ENCODE measurements at places on chromosomes 12 and 14. TPM values are rescaled to one million over a fixed set of nuclear protein-coding genes. Genes with fewer than 3 reads are reported as not detected.

GRCh38 chr14:80926397-80927082 lies 15.0 kb downstream of the CEP128 start:
- DNase-seq, result peak; percentile 24

GRCh38 chr12:78531831-78532458 lies 332.6 kb upstream of the SYT1 start:
- no peak for DNase-seq

DNA sequence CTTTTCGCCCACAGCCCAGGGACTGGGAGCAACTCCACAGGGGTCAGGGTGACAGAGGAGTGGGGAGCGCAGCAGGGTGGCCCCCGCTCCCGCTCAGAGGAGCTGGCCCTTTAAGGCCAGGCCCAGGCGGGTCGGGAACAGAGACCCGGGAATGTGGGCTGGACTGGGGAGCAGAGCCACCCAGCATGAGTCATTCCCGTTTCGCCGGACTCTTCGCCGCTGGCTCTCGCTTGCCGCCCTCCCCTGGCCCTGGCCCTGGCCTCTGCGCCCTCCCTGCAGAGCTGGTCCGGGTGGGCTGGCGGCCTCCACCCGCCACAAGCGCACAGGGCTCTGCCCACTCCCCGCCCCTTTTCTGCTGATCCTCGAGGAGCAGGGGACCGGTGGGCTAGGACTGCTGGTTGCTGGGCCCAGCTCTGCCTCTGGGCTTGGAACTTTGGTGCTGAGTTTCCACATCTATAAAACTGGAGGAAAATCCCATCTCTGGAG lies 92.8 kb downstream of the NINJ2 start:
- peak; percentile 88 for DNase-seq

GRCh38 chr12:123091230-123092150 lies 59.4 kb downstream of the PITPNM2 start:
- DNase-seq, result no peak

ADCY4 gene
- not detected for total RNA-seq

DNA sequence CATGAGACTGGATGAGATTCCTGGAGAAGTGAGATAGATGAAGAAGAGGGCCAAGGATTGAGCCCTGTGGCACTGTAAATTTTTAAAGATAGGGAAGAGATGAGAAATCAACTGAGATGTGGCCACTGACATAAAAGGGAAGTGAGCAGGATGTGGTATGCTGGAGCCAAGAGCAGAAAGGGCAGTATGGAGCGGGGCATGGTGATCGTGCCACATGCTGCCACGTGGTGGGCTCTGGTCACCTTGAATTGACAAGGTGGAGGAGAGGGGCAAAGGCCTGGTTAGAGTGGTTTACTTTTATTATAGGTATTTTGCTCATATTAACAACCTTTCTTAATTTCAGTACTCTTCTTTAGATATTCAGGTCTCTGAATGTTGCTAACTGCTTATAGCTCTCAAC lies 257.9 kb downstream of the NEDD1 start:
- no peak for DNase-seq

DNA sequence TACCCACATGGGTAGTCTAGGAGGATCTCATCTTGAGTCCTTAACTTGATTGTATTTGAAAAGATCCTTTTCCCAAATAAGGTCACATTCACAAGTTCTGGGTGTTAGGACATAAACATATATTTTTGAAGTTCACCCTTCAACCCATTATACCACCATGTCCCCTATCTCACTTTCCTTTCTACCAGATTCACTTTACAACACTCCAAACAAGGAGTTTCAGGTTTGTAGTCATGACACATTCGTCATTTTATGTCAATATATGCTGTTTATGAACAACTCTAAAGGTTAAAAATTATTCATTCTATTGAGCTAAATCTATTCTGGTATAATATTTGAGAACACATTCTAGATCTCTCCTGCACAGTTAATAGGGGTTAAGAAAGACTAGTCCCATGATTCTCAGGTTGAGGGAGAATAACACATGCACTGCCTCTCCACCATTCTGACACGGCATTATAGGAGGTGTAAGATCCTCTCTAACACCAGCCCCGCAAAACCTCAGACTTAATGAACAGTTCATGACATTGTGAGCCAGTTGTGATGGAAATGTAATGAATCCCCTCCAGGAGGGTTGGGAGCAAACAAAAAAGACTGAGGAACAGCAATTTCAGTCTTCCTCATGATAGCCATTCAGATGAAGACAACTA lies 72.0 kb upstream of the PSMA6 start:
- no peak for DNase-seq

RARG gene
- 17.4 TPM for total RNA-seq

DNA sequence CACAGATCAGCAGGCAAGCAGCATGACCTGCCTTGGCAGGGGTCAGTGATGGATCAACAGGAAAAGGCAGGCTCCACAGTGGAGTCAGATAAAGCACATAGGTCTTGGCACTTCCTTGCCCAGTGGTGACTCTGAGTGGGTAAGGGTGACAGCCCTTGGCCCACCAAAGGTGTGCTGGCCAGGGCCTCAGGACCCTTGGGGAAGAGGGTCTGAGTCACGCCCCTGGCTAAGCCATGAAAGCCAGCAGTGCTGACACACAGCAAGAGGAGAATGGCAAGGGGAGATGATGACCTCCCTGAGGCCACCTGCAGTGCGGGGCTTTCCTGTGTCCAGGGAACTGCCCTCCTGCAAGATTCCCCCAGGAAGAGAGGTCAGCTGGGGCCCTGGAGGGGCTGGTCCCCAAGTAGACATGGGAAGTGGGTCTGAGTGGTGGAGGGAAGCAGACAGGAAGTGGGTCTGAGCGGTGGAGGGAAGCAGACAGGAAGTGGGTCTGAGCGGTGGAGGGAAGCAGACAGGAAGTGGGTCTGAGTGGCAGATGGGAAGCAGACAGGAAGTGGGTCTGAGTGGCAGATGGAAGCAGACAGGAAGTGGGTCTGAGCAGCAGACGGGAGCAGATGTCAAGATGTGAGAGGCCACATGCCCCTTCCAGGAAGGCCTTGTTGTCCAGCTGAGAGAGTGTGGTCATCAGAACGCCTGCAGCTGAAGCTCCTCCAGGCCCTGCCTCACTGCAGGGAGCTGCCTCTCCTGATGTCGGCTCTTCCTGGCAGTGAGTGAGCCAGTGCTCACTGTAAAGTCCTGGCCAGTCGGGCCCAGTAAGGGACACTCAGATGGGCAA lies 34.8 kb downstream of the DIO3 start:
- no peak for DNase-seq

NRXN3 gene
- total RNA-seq, result 1.2 TPM

DNA sequence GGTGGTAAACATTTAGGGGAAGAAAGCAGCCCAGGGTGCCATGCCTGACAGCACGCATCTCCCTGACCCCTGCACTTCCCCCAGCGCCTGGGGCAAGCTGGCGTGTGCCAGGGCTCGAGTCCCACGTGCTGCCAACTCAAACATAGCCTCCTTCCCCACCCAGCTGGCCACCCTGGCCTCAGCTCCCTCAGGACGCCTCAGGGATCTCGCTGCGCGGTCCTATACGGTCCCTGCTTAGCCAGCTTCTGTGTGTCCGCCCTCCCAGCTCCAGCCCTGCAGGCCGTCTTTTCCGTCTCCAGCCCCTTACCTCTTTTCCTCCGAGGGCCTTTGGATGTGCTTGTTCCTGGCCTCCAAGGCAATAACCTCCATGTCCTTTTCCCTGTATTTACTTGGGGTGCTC lies 71.0 kb downstream of the TESC start:
- no peak for DNase-seq

DNA sequence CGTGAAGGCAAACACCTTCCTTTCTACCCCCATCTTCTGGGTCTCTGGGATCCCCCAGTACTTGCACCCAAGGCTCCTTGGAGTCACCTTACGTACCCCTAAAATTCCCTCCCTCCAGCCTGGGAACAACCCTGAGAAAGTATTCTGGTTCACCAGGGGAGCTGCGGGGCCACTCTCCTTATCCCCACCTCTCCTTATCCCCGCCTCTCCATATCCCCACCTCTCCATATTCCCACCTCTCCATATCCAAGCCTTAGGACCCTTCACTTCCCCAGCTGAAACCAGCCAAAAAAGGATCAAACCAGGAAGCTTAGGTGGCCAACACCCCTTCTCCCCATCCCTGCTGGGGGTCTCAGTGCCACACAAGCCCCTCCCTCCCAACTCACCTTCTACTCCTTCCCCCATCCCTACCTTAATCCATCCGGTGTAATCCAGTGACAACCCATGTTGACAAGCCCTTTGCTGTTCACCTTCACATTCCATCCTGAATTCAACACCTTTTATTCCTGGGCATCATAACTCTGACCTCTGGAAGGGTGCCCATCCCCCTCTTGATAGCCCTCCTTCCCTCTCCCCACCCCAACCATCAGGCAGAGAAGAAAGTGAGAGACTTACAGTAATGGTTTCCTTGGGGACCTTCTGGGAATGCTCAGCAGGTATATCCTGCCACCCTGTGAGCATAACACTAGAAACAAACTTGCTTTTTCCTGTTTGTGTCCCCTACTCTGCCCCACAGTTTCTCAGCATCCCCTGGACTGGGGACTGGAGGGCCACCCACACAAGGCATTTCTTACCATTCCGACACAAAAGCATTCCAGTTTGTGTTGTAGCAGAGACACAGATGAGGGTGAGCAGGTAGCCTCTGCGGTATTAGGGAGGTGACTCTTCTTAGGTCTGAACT lies 1.6 kb upstream of the MSI1 start:
- DNase-seq, result no peak

CCDC175 gene
- not detected for total RNA-seq

DBX2 gene
- total RNA-seq, result not detected

GRCh38 chr14:103189481-103190470 lies 66.5 kb downstream of the TNFAIP2 start:
- DNase-seq, result no peak

TRHDE gene
- total RNA-seq, result 18.2 TPM

KRT75 gene
- total RNA-seq, result not detected

GRCh38 chr14:47833011-47833410 lies 157.6 kb upstream of the MDGA2 start:
- DNase-seq, result no peak

ADIPOR2 gene
- total RNA-seq, result 42.7 TPM

PTPRO gene
- 0.07 TPM for total RNA-seq

GRCh38 chr12:125131958-125132357 lies 66.7 kb downstream of the AACS start:
- no peak for DNase-seq

NELL2 gene
- 0.20 TPM for total RNA-seq

DNA sequence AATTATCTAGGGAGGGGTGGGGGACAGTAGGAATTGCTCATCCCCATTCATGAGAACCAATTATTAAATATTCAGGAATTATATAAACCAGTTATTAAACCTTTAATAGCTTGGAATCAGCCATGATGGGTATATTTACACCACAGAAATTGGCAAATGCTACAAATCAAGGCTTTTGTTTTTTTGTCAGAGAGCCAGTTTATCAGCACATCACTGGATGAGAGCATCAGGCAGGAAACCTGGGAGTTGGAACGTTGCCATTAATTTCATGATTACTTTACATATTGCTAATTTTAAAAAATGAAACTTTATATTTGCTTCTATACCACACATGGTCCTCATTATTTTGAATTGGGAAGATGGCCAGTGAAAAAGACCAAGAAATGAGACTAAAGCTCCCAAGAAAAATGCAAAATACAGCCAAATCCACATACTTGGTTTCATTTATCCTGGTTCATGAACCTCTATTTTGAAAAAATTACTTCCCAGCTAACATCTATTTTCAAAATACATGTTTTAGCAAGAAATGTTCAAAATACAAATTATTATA lies 48.4 kb downstream of the ATL1 start:
- DNase-seq, result no peak

BBS10 gene
- 11.5 TPM for total RNA-seq

SRGAP1 gene
- total RNA-seq, result 10.9 TPM

- DNase-seq, result no peak
These were observed 706.5 kb downstream of the MED13L start for GRCh38 chr12:115571027-115571426.

DNA sequence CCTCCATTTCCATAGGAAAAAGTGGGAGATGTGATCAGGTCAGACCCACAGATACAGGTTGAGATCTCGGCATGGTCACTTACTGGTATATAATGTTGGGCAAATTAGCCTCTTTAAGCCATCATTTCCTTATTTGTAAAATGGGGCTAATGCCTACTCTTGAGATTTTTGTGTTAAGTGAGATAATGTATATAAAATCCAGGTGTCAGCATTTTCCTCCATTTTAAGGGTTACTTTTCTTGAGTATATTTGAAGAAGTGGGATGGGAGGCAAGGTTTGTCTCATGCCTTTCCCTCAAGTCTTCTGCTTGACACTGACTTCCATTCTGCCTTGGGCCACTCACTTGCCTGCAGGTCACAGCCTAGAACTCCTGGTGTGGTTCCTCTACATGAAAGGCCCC lies 10.1 kb upstream of the POU6F1 start:
- no peak for DNase-seq

GRCh38 chr12:71041476-71041875 lies 116.3 kb downstream of the TSPAN8 start:
- no peak for DNase-seq

OLR1 gene
- total RNA-seq, result not detected

PLA2G1B gene
- total RNA-seq, result not detected

DNA sequence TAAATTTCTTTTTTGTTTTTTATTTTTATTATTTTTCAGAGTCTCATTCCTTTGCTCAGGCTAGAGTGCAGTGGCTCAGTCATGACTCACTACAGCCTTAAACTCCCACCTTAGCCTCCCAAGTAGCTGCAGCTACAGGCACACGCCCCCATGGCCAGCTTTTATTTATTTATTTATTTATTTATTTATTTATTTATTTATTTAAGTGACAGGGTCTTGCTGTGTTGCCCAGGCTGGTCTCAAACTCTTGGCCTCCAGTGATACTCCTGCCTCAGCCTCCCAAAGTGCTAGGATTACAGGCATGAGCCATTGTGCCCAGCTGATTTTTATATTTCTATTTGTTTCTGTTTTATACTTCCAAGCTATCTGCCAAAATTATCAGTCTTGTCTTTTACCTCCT lies 89.2 kb upstream of the EVL start:
- no peak for DNase-seq

DNA sequence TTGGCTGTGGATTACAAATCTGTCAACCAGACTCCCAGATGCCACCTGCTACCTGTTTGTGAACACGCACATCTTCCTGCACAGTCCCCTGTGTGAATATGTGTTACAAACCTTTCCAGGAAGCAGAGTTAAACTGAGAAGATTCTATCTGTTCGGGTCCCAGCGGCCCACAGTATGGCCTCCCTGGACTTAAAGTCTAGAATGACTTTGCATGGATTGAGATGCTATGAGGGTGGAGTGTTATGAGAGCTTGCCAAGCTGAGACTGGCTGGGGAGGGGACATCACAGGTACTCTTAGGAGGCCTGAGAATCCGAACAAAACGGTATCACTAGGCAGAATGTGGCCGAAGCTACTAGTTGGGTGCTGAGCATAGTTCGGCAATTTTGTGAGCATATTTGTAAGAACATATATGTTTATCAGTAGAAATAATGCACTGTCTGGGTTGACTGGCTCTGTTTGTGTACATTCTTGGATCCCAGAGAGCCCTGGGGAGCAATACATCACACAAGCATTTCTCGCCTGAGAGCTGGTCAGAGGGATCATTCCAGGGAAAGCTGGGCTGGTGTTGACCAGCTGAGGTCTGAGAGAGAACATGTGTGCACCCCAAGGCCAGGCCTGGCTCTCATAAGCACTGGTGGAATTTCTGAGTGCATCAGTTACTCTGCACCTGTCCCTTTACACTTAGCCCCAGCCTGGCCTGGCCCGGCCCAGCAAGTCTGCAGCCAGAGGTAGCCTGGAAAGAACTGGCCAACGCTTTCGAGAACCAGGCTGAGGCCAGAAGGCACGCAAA lies 29.8 kb upstream of the LTBP2 start:
- no peak for DNase-seq
